ENCODE measurements at places on chromosomes 7 and 10.

DNA sequence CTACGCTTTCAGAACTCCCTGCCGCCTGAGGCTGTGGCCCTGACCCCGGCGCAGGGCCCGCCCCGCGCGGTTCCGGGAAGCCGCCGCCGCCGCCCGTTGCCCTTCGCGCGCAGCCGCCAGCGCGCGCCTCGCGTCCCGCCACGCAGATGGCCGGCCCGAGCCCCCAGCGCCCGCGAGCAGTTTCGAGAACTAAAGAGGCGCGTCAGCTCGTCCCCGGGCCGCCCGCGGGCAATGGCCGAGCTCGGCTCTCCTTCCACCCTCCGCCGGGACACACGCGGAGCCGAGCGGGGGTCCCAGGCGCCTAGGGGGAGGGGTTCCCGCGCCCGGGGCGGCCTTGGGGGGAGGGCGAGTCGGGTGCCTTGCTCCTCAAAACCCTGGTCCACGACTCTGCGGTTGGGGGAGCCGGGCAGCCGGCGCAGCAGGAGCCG lies 1.8 kb downstream of the HNRNPF start:
- DNase-seq, result no peak

GRCh38 chr10:29313071-29313470 lies 24.2 kb downstream of the LYZL1 start:
- no peak for DNase-seq

GRCh38 chr10:131031346-131031745 lies 280.2 kb downstream of the TCERG1L start:
- DNase-seq, result no peak

DNA sequence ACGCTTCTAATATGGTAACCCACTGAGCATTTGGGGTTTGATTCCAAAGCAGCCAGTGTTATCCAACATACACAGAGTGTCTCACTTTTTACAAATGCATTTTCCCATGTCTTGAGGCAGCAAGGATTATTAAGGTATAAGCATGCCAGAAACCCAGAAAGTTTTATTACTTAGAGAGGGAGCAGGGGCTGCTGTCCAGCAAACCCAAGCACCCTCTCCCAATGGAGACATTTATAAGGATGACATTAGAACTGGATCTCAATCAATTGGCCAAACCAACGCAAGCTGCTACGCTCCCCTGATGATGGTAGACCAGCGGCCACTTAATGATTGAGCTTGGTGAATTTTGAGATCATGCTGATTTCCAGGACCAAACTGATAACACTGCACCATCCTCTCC lies 176.3 kb downstream of the FANK1 start:
- no peak for DNase-seq

- no peak for DNase-seq
These were observed 65.5 kb downstream of the ATAD1 start for GRCh38 chr10:87752566-87752965.

GRCh38 chr10:97464226-97464625 lies 18.3 kb downstream of the ZDHHC16 start:
- no peak for DNase-seq

GRCh38 chr10:2108496-2108895 lies 371.2 kb upstream of the ADARB2 start:
- DNase-seq, result no peak

DNA sequence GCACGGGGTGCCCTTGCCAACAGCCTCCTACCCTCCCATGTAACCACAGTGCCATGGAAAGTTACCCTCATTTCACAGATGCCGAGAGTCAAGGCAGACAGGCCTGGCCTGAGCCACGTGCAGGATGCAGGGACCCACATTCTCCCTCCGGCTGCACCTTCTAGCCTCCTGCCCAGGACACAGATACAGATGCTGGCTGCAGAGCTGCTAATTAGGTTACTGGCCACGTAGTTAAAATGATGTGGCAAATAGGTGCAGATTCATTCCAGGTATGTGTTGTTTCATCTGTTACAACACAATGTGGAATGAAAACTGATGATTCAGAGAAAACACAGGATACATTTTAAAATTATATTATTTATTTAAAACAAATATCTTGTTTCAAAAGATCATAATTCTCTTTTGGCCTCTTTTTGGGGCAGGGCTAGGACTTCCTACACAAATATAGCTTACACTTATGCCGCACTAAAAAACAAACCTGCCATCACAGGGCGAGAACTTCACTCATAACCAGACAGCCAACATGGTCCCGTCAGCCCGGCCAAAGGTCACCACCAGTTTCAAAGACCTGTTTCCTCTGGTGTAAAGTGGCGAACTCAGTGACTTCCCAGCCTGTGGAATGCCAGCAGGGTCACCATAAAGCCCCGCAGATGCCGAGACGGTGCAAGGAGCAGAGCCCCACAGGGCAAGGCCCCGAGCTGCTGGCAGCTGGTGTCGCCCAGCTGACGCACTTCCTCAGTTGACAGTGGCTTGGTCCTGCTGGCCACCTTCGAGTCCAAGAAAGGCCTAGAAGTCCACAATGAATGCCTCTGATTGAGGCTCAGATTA lies 83.5 kb downstream of the TNS3 start:
- DNase-seq, result no peak

- no peak for DNase-seq
These were observed 35.6 kb upstream of the CHCHD3 start for GRCh38 chr7:133117452-133117851.

GRCh38 chr10:113103131-113103840 lies 153.2 kb downstream of the TCF7L2 start:
- DNase-seq, result no peak

DNA sequence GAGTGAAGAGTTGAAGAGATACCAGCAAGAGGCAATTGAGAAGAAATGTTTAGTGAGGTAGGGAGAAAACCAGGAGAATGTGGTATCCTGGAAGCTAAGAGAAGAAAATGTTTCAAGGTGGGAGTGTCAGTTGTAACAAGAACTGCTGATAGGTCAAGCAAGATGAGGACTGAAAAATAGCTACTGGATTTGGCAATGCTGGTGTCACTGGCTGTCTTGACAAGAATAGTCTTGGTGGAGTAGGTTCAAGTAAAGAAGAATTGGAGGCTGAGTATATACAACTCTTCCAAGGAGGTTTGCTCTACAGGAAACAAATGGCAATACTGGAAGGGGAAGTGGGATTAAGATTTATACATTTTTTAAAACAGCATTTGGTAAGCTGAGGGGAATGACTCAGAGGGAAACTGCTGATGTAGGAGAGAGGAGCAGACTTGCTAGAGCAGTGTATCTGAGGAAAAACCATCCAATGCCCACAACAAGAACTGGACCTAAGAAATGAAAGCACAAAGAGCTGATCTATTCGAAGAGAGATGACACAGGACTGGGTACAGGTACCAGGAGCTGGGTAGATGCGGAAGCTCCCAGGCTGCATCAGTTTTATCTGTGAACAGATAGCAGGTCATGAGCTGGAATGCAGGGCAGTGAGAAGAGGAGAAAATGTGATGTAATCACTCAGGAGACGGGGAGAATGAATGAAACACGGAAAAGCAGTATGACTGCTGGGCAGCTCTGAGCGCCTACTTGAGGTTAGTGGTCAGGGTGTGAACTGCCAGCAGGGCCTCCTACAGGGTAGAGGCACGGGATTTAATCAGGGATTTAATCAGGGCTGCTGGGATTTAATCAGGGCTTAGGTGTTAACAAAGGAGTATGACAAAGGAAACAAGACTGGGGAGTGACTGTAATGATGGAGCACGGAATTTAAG lies 34.5 kb downstream of the FAM25A start:
- DNase-seq, result no peak

- no peak for DNase-seq
These were observed 5.2 kb downstream of the FZD9 start for GRCh38 chr7:73438547-73439409.

DNA sequence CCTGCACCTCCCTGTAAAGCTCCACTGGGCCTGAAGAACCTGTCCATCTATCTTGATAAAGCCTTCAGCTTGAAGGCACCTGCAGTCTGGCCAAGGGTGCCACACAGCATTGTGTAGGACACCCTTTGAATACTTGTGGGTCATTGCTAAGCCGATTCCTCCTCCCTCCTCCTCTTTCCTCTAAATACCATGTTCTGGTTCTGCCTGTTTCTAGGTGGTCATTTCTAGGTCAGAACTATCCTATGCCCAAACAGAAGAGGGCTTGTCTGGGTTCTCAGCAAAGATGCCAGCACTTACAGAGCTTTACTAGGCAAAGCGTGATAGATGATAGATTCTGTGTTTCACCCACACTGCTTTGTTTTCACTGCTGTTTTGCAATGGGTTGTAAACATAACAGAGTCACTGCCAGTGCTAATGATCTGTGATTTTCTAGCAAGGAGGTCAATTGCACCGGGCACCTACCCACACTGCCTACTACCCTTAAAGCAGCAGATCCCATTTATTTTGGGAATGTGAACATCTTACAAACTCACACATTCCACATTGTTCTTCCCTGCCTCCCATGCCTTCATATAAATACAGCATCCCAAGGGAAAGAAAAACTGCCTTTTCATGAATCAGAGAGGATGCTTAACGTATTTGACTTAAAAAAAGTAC lies 279.1 kb upstream of the PITRM1 start:
- DNase-seq, result no peak

GRCh38 chr7:29005406-29005805 lies 47.3 kb upstream of the TRIL start:
- no peak for DNase-seq

- no peak for DNase-seq
These were observed 47.5 kb downstream of the DENND2A start for GRCh38 chr7:140592964-140593671.

GRCh38 chr7:101678658-101679057 lies 49.6 kb upstream of the MYL10 start:
- no peak for DNase-seq

DNA sequence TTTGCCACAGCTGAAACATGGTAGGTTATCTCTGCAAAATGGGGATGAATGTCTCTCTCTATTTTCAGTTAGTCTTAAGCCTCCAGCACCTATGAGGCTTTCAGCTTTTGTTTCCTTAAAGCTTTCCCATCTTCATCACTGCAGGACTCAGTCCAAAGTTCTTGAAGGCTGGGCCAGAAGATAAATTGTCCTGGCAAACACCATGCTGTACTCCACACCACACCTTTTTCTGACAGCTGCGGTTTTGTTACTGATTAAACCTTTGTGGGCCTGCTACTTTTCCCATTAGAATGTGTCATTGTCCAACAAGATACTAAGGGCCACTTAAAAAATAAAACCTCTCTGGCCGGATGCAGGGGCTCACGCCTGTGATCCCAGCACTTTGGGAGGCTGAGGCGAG lies 87.2 kb upstream of the A1CF start:
- no peak for DNase-seq

DNA sequence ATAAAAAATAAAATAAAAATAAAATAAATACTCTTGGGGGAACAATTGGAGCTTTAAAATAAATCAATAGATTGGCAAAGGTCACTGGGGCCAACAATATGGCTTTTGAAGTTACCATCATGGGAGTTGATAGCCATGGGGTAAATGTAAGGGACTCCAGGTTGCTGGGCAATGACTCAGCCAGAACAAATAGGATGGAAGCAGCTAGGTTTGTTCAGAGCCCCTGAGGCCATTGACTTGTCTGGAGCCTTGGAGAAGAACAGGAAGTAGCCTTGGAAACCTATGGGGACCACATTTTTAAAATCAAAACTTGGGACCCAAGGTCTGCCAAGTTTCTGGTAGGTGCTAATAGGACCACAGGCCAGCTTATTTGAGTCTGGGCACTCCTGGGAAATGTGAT lies 20.2 kb upstream of the FRA10AC1 start:
- DNase-seq, result no peak

DNA sequence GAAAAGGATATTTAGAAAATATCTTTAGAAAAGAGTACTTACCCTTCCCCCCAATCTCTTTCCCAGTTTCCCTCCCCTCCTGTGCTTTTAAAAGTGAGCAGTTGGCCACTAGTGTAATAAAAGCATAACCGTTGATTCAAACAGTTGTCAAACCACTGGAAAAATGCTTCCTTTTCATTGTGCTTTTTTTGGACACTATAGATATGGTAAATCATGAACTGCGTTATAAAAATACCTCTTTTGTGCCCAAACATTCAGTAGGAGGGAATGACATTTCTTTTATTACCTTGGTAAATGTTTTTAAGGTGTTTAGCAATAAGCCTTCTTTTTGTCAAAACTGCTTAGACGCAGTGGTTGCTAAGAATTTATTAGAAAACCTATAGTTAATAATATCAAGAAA lies 232.4 kb downstream of the SLC25A13 start:
- no peak for DNase-seq

GRCh38 chr7:18829858-18830285 lies 287.6 kb downstream of the TWIST1 start:
- DNase-seq, result no peak

DNA sequence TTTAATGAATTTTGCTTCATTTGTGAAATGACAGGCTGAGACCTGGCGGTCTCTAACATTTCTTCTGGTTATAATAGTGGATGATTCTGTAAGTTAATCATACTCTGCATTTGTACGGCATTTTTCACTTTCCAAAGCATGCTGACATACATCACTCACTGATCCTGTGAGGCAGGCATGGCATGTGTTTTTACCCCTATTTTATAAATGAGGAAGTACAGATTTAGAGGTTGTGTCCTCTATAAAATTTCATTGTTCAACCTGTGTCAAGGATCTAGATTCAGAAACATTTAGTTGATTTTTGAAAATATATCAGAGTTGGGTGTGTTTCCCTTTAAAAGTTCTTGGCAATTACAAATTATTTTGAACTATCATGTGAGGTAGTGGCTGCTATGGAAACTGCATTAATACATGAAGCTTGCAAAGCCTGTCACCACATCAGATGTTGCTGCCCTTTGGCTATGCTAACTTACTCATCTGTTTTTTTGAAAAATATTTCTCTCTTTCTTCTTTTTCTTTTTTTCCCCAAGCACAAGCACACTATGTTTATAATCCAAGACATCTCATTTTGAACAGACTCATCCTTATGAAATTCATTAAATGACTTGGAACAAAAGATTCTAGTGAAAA lies 172.7 kb downstream of the GNAI1 start:
- no peak for DNase-seq

DNA sequence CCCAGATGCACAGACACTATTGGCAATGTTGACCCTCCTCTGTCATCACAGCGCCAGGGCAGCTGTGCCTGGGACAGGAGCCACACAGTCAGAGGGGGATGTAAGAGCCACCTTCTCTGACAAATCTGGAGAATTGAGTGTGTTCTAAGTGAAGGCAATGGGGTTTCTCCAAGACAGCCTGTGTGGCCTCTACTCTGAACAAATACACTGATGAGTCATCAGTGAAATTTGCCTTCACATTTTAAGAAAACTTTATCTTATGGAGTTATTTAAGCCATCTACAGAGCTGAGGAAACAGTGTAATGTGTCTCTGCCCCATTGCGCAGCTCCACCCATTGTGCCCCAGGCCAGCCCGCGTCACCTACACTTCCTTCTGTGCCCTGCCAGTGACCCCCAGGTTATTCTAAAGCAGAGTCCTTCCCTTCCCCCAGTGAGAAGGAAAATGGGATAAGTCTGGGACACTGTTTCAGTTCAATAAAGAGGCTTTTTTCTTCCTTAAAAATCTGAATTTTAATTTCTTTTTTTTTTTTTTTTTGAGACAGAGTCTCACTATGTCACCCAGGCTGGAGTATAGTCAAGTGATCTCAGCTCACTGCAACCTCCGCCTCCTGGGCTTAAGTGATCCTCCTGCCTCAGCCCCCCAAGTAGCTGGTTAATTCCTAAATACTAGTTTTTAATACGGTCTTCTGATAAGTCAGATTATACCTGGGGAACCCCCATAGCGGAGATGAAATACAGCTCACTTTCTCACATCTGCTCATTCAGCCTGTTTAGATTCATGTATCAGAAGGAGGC lies 21.8 kb downstream of the AKR1E2 start:
- DNase-seq, result no peak
